ENCODE measurements at places on chromosomes 5 and 9. TPM values are rescaled to one million over a fixed set of nuclear protein-coding genes. Genes with fewer than 3 reads are reported as not detected.

- H3K4me1 ChIP-seq, result peaks cover 7% of the 10 kb centered on the region
- no peak overlapping the region for H3K4me3 ChIP-seq
- H3K36me3 ChIP-seq, result no peaks in the 10 kb centered on the region
- no peak for DNase-seq
- H3K27ac ChIP-seq, result no peak overlapping the region
These were observed 549.1 kb downstream of the MTRR start for GRCh38 chr5:8418049-8418426.

DNA sequence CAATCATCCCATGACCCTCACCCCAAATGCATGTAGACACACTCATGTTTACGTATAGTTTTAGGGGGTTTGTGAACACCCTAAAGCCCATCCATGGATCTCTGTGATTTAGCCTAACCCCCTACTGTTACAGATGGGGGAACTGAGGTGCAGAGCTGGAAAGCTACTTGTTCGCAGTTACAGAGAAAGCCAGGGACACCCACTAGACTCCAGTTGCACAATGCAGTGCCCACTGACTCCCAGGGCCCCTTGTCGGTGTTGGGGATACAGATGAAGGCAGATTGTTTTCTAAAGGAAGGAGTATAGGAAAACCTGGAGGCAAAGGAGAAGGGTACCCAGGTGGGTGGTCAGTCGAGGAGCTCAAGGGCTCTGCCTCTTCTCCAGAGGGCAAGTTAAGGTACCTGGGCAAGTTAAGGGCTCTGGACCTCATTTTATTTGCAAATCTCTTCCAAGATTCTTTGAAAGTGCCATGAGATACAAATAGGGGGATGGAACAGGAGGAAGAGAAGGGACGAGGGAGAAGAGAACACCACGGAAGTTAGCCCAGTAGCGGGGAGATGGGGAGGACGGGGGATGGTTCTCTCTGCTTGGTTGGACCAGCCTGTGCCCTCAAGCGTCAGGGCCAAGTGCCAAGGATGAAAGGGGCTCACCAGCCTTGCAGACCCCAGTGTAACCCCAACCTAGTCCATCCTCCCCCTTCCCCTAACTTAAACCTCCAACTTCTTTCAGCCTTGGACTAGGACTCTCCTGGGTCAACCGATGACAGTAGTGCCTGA, 958 bp downstream of the MYOZ3 start:
- H3K27ac ChIP-seq, result no peak overlapping the region
- no peak overlapping the region for H3K4me3 ChIP-seq
- no peaks in the 10 kb centered on the region for H3K36me3 ChIP-seq
- no peaks in the 10 kb centered on the region for H3K27me3 ChIP-seq

DNA sequence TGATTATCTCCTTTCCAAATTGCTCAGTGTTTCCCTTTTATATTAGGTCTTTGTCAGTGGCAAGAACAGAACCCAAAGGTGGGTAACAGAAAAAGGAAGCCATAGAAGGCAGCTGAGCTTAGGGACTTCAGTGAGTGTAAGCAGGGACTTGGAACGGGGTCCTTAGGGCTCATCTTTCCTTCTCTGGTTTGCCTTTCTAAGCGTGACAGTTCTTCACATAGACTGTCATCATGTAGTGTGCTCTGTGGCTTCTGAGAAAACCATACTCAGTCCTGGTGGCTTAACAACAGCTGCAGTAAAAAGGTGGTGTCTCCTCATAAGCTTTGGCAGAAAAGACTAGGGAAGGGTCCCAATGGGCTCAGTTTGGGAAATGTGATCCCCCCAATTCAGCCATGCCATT, 108.8 kb downstream of the SLC12A2 start:
- H3K27ac ChIP-seq, result no peak overlapping the region
- no peak overlapping the region for H3K4me3 ChIP-seq

GRCh38 chr9:113011911-113012381, at the start of gene ZNF883:
Gene ZNF883, minus strand, starts transcription at chr9:113012192.
- DNase-seq, result peak; percentile 90
- no peaks in the 10 kb centered on the region for H3K27me3 ChIP-seq
- H3K4me1 ChIP-seq, result no peaks in the 10 kb centered on the region
- no peak within 1 kb of the TSS for H3K4me3 ChIP-seq

The CDX1 gene
- total RNA-seq, result 0.43 TPM
